ENCODE measurements at places on chromosomes 12 and 14.

- no peak for DNase-seq
Measured at GRCh38 chr14:38256533-38256840, 594 bp upstream of the CLEC14A start.

GRCh38 chr12:52865090-52865944 lies 16.5 kb upstream of the KRT78 start:
- peak; percentile 66 for DNase-seq

DNA sequence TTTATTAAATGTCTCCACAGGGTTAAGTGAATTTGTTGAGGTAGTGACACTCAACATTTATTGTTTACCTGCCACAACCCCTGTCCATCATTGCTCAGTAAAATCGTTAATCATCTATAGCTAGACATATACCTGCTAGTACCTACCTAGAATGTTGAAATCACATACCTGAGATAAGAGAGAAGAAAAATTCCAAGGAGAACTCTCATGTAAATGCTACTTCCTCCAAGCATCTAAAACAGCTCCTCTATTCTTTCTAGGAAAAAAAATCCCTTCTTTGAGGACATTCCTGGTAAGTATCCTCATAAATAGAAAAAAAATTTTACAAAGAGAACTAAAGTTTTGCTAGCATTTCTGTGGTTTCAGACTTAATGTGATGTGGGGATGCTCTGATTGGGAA lies 325.1 kb downstream of the DAD1 start:
- no peak for DNase-seq

DNA sequence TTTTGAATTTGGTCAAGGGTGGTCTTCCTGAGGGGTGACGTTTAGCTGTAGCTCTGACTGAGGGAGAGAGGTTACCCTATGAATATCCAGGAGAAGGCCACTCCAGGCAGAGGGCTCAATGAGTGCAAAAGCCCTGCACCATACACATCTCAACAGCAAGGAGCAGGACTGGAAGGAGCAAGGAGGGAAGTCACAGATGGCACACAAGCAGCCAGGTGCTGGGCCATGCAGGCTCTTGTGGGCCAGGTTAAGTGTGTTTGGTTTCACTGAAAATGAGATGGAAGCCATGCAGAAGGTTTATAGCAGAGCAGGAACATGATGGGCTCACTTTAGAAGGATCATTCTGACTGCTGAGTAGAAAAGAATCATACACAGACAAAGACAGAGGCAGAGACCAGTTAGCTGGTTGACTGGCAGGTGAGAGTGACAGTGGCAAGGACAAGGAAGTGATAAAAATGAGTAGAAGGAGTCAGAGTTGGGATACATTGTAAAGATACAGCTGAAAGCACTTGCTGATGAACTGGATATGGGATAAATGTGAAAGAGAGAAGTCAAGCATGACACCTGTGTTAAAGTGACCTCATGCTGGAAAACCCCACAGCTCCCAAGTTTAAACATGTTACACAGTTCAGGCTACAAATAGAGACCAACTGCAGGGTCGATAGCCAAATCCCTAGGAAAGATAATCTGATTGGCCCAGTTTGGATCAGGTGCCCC lies 81.2 kb downstream of the PRKD1 start:
- DNase-seq = no peak

Measured in muscle of arm (tissue), 14 donors.